ENCODE measurements at places on chromosomes 12 and 14.

- DNase-seq = peak; percentile 42
Observed at GRCh38 chr12:20212658-20213555, 155.4 kb upstream of the PDE3A start.

GRCh38 chr14:95134304-95134933 is 22.9 kb downstream of the DICER1 start:
- DNase-seq = no peak

DNA sequence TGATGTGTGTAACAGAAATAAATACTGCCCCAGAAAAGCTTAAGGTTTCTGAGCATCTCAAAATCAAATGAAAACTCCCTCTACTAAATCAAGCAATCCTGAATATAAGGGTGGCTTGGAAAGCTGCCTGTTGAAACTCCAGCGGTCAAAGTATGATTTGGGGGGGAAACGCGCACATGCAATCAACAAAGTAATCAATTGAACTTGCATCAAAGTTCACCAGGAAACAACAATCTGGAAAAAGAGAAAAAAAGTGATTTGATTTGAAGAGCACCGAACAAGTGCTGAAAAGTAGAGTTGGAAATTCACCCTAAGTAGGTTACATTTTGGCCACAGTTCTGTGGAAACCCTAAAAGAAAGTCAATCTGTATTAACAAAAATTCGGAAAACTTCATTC is 700 bp downstream of the CNIH1 start:
- no peak for DNase-seq

DNA sequence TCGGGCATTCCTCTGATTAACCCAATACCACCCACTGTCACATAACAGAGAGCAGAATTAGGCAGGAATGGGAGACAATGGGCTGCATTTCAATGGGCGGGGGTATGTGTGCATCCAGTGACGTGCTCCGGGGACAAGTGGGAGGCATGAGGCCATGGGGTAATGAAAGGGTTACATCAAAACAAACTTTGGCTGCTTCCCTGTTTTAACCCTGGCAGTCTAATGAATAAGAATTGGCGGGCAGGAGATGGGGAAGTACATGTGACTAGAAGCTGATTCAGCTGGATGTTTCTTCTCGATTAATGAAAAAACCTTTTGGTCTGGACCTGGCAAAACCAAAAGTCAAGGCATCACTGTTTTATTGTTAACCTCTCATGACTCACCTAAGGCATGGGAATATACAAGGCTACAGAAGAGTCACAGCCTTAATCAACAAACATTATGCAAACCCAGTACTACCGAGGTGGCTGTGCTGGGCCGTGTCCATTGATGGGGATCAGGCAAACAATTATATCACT is 44.2 kb downstream of the SOCS2 start:
- no peak for DNase-seq

- peak; percentile 0 for DNase-seq
Observed at GRCh38 chr14:105937253-105938054, 411.1 kb downstream of the TMEM121 start.

DNA sequence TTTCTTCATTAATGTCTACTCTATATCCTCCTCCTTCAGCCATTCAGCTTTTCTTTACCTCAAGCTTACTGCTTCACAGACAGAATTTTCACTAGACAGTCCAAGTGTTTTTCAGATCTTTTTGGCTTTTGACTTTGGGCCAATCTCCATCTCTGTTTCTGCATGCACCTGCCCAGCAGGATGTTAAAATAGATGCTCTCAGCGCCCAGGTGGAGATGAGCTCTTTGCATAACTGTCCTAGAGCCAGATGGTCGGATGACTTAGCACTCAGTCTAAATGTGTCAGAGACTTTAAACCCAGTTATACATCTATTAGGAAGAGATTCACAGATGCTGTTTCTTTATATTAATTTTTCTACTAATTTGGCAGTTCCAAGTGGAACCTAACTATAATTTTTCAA is 80.3 kb upstream of the SSTR1 start:
- DNase-seq = no peak

GRCh38 chr12:12622418-12622817 is 10.7 kb downstream of the CREBL2 start:
- DNase-seq = no peak

DNA sequence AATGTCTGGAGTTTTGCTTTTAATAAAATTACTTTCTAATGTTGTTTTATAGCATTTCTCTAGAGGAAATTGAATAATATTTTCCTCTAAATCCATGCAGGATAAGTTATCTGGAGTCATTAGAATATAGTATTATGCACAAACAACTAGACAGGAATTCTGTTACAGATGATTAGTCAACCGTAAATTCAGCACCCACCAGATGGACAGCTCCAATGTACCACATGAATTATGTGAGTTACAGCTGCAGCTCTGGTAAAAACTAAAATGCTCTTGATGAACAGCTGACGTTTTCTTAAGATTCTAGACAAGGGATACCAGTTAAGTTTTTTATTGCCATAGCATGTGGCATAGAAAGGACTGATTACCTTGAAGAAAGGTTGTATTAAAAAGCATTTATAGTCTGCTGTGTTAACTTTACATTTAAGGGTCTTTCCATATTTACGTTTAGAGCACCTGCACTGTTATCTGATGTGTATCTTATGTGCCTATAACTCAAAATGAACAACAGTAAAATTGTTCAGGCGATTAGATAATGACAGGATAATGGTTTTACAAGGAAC is 321.4 kb upstream of the LRFN5 start:
- DNase-seq = peak; percentile 66

- DNase-seq = peak; percentile 61
Observed at GRCh38 chr12:16608946-16609539, 3.1 kb upstream of the LMO3 start.

DNA sequence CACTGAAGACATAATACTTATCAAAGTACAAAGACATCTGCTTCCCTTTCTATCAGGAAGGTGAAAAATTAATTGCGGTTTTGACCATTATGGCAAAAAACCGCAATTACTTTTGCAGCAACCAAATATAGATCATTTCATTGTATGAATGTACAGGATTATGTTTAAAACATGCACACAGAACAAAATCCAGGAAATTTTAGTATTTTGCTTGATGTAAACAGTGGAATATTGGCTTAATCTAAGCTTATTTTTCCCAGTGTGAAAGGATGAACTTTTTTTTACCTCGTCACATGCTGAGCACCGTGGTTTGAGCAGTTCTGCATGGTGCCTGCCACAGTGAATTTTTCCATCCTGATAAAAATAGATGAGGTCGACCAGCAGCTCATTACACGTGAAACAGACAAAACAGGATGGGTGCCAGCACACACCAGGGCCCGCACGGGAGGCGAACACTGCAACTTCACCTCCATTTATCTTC is 121.2 kb downstream of the PRICKLE1 start:
- no peak for DNase-seq

- peak; percentile 40 for DNase-seq
Observed at GRCh38 chr12:89525305-89525823, 483 bp downstream of the POC1B start.

DNA sequence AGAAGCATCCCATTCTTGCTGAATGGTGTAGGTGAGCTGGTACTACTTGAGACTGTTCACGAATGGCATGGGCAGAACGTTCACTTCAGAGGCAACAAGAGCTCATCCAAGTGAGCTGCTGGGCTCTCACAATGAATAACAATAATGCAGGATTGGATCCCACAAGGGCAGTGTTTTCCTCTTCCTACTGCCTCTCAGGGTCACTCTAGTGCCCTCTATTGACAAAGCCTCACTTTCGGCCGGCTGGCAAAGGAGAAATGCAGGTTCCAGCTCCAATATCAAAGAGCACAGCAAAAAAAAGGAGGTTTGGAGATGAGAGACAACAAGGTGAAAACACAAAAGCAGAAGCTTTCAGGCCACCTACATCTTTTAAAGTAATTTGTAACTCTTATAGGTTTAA is 74.6 kb upstream of the MYF6 start:
- no peak for DNase-seq

DNA sequence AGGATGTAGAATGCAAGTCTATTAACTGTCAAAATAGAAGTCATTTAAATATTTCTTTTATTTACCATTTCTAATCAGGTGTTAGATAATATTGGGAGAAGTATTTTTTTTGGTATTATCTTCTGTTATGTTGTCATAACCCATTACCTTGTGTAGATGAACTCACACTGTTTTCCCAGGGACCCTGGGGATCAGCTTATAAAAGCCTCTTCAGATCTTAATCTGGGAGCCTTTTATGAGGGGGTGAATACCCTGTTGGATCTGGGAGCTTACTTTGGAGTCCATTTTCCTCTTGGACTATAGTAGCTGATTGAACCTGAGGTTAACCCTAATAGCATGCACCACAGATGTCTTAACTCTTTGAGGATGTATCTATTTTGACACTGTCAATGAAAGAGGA is 176.3 kb upstream of the ATP2B1 start:
- DNase-seq = peak; percentile 41

GRCh38 chr14:53027041-53027440 is 76.2 kb upstream of the FERMT2 start:
- no peak for DNase-seq

- no peak for DNase-seq
Observed at GRCh38 chr14:100785338-100785615, 40.6 kb upstream of the MEG3 start.

GRCh38 chr12:122215771-122216170 is 10.1 kb downstream of the DIABLO start:
- DNase-seq = no peak

- DNase-seq = peak; percentile 17
Observed at GRCh38 chr14:96852823-96853422, 55.7 kb downstream of the VRK1 start.

- no peak for DNase-seq
Observed at GRCh38 chr14:99383472-99384449, 96.9 kb downstream of the SETD3 start.

DNA sequence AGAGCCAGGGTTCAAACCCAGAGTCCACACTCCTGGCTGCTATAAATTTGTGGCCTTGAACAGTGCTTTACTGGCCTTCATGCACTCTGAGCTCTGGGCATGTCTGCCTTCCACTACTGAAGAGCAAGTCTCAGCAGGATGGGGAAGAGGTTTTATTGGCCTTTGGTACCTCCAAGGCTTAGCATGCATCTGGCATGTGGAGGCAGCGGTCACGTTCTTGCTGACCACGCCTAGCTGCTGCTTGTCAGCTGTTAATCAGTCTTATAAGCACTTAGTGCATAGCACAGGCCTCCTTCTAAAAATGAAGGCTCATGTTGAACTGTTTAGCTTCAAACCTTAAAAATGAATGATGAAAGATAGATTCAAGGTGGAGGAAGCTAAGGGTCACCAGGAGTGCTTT is 177.5 kb downstream of the PELI2 start:
- no peak for DNase-seq

GRCh38 chr14:91119556-91120311 is 5.9 kb downstream of the DGLUCY start:
- no peak for DNase-seq

DNA sequence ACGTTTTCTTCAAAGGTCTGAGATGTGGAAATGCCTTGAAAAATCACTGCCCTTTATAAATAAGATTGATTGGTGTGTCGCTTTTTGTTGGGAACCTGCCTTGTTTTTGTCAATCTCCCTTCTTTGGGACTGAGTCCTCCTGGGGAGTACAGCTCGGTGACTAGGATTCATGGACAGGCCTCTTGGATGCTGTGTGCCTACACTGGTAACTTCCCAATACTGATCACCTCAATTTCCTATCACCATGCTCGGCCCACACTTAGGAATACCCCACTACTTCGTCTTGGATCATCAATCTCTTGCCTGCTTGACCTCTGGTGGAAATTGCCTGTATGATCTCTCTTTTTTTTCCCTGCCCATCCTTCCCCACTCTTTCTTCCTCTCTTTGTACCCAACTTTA is 34.2 kb downstream of the NTN4 start:
- no peak for DNase-seq

GRCh38 chr14:22928237-22929103 is 706 bp downstream of the PRMT5 start:
- no peak for DNase-seq

- no peak for DNase-seq
Observed at GRCh38 chr14:93267149-93267711, 60.2 kb downstream of the UBR7 start.

DNA sequence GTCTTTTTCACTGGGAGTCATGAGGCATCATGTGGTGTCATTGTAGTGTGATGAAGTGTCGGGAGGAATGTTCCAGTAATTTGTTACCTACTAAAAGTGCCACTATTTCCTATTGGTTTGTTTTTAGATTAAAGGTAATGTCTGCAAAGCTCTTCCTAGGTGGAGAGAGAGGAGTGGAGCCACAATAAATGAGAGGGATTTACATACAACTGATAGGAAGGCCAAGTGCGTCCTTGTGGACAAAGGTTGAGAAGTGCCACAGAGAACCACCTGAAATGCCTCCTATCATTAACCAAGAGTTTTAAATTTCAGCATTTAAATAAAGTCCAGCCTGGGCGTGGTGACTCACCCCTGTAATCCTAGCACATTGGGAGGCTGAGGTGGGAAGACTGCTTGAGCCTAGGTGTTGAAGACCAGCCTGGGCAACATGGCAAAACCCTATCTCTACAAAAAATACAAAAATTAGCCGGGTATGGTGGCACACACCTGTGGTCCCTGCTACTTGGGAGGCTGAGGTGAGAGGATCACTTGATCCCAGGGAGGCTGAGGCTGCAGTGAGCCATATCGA is 2.5 kb upstream of the SNX6 start:
- DNase-seq = no peak

DNA sequence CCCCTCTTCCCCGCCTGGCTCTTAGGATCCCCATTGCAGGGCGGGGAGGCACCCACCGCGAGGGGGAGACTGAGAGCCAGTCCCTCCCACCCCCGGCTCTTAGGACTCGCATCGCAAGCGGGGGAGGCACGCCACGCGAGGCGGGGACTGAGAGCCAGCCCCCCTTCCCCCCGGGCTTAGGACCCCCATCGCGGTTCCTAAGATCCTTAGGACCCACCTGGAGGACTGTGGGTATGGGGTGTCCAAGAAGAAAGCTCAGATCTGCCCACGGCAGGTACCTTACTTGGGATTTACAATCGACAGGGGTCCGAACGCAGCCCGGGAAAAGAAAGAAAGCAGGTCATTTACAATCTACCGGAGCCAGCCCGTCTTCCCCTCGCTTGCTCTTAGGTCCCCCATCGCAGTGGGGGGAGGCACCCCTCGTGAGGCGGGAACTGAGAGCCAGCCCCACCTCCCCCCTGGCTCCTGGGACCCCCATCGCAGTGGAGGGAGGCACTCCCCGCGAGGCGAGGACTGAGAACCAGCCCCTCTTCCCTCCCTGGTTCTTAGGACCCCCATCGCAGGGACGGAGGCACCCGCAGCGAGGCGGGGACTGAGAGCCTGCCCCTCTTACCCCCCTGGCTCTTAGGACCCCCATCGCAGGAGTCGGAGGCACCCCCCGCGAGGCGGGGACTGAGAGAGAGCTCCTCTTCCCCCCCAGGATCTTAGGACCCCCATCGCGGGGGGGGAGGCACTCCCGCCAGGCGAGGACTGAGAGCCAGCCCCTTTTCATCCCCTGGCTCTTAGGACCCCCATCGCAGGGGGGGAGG is 43.7 kb downstream of the DDX11 start:
- peak; percentile 67 for DNase-seq

DNA sequence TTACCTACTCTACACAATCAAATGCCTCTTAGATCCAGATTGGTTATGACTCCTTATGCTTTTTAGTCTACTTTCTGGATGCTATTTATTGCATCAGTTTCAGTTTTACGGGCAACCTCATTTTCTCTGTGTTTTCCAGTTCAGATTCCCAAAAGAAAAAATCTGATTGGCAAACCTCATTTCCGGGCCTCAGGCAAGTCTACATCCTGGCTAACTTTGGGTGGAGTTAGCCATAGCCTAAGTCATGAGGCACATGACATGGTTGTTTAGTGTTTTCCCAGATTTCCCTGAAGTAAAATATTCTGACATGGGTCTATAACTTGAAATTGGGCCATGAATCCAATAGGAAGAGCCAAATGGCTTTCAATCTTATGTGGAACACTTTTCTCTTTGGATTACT is 339.7 kb downstream of the NUAK1 start:
- no peak for DNase-seq

GRCh38 chr12:12676605-12677004 is 19.4 kb downstream of the GPR19 start:
- DNase-seq = no peak

All from NCI-H1092 treated with DMSO at 0.1 percent for 48 hours (cell line).